ENCODE measurements at places on chromosomes 7 and 10.

GRCh38 chr7:123351516-123352505, 152.0 kb upstream of the SLC13A1 start:
- DNase-seq = no peak

- DNase-seq = no peak
Observed at GRCh38 chr7:149381245-149381644, 79.6 kb downstream of the ZNF777 start.

DNA sequence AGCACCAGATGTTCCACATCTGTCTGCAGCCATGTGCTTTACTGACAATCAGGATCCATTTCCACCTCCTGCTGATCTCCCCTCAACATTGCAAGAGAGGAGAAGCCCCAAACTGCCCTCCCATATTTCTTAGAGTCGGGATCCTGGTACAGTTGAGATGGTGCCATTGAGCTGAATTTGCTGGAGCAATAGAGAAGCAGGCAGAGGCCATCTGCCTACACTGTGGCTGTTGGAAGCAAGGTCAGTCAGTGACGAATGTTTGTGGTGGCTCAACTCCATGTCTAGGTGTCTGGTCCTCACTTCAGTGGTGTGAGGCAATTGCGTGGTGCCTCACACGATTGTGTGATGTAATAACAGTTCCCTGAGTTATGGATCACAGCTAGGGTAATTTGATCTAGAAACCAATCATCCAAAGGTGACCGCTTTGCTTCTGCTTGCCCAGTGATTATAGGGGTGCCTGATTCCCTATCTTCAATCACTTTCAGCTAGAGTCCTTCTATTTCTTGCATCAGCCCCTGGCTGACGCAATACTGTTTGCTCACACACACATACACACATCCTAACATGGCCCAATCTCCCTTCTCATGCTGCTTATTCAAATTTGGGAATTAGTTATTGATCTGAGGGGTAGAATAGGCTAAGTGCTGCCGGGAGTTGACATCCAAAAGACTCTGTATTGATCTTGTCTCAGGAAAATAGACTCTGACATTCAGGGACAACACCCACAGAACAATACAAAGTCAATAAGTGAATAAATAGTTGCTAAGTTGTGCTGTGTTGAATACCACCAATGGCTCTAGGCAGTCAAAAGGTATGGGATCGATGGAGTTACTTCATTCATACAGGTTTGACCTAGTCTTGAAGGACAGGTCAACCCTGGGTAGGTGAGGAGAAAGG, 46.1 kb upstream of the SLC35B4 start:
- no peak for DNase-seq

GRCh38 chr10:43350686-43351085, 20.8 kb upstream of the FXYD4 start:
- no peak for DNase-seq

GRCh38 chr7:26659121-26659520, 205.3 kb downstream of the SKAP2 start:
- DNase-seq = no peak

DNA sequence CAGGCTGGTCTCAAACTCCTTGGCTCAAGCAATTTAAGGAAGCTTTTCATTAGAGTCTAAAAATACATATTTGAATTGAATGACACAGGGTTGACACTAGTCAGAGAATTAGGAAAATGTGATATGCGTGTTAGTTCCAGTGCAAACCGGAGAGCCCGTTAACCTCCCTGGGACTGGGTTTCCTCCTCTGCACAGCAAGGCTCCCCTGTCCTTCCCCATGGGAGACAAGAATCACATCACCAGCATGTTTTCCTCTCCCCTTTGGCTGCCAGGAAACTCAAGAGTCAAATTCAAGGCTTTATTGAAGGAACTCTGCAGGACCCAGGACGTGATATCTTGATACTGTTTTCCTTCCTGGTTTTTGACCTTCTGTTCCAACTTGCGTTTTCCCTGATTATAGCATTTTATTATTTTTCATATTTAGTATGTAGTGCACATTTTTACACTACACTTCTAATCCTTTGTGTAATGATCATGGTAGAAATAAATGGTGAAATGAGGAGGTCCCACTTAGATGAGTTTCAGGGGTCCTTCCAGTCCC, 24.9 kb downstream of the GSTO2 start:
- no peak for DNase-seq
